Astrocyte (in vitro differentiated cells and primary cell): ENCODE measurements at places on chromosomes 5 and 9. TPM values are rescaled to one million over a fixed set of nuclear protein-coding genes. Genes with fewer than 3 reads are reported as not detected.

GRCh38 chr9:88478246-88478645 lies 56.7 kb upstream of the NXNL2 start:
- DNase-seq: peak; percentile 60

DNA sequence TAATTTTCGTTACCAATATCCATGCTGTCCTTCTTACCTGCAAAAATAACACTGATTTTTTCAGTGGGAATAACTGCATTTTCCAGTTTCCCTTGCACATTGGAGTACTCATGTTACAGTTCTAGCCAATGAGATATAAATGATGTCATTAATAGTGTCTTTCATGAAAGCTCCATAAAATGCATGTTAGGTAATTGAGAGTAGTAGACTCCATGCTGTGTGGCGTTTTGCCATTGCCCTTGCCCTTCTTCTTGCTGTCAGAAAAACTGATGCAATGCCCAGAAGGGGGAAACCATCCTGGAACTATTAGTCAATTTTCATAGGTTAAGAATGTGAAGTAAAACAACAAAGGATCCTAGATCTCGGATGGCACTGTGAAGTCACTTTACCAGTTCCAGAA lies 1765.3 kb downstream of the EFNA5 start:
- no peak for DNase-seq

Gene COMMD10
- total RNA-seq: 18.1 and 18.4 TPM in 2 replicates

DNA sequence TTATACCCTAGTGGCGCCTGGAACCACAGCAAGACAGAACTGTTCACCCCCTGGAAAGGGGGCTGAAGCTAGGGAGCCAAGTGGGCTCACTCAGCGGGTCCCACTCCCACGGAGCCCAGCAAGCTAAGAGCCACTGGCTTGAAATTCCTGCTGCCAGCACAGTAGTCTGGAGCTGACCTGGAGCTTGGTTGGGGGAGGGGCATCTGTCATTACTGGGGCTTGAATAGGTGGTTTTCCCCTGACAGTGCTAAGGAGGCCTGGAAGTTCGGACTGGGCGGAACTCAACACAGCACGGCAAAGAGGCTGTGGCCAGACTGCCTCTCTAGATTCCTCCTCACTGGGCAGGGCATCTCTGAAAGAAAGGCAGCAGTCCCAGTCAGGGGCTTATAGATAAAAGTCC lies 19.5 kb downstream of the BTNL3 start:
- DNase-seq: no peak

DNA sequence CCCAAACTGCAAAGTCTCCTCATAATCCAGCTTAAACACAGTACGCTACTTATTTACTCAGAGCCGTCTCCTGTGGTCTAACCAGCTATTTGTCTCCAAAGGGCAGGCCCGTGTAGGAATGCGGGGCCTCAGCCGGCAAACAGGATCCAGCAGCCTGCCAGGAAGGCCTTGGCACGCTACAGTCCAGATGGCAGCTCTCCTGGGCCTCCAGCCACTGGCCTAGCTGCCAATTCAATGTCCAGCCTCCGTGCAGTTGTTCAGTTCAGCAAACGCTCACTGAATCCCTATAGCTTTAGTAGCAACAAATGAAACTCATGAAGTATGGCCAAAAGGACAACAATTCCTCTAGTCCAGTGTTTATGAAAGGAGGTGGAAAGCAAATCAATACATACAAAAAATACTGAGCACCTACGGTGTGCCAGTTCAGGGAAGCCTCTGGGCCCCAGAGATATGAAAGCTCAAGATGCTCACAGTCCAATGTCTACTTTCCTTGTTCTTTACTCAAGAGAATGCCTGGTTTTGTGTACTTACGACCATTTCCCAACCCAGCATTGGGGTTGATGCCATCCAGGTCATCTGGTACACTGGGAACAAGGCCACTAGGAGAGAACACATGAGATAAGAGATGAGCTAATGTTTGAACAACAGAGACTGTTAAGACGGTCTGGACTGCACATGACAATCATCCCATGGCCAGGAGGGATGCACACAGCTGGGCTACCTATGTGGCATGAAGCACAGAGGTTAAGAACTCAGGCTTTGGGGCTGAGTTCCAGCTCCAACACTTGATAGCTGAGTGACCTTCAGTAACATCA lies 8.3 kb downstream of the CDK5RAP2 start:
- DNase-seq: peak; percentile 91

DNA sequence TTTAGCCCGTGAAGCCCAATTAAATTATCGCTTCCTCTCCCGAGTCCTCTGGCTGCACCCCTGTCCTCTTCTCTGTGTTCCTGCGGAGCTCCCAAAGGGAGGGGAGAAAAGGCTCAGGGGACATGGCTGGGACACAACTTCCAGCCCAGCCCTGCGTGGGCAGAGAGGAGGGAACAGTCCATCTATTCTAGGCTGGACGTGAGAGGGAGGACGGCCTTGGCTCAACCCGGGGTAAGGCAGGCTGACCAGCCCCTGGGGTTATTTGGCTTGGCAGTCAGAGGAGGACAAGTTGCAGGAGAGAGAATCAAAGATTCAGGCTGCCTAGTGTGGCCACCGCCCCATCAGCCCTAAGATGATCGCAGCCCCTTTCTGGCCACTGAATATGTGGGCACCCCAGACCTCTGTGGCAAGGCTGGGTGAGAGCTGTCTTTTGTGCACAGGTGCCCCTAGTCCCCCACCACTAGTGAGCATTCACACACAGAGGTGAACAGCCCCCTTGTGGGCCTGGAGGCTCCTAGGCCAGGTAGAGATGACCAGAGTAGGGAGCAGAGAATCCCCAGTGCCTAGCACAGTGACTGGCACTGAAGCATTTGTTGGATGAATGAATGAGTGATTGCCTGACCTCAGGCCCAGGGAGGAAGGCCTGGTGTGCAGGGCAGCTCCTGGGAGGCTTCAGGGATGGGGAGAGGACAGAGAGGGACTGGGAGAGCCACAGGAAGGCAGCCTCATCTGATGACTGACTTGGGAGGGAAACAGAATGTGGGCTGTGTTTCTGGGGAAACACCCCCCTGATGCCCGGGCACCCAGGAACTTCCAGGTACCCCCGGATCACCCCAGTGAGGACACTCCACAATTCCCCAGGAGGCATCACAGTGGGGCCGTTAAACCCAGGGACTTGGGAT lies 133.9 kb downstream of the C9orf50 start:
- DNase-seq: peak; percentile 46

Gene SLC31A1
- 35.8 and 39.1 TPM in 2 replicates for total RNA-seq

GRCh38 chr9:88143957-88144625 lies 5.8 kb upstream of the SPATA31C2 start:
- DNase-seq: no peak

DNA sequence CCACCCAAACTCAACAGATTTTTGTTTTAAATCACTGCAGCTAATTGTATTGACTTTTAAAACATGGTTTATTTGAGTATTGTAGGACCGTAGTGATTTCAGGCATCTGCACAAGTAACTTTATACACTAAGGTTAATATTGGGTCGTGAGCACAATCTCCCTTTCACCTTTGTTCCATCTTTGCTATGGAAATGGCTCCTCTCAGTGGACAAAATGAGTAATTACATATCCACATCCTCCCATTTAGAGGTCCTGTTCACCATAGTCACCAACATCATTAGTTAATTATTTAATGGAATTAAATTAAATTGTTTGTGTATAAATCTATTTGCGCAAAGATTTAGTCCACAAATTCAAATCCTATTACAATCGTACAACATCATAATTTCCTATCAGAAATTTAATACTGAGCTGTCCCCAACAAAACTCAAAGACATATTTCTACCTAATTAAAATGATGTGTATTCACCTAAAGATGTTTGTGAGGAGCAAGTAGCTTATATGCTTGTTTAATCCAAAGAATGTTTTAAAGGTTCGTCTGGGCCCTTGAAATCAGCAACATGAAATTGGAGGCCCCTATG lies 173.0 kb upstream of the DAPK1 start:
- peak; percentile 26 for DNase-seq

Gene LTC4S
- 1.2 and 1.3 TPM in 2 replicates for total RNA-seq

- DNase-seq: peak; percentile 84
Measured at GRCh38 chr5:79759436-79759835, 69.8 kb downstream of the CMYA5 start.

Gene GLRA1
- not detected in 2 replicates for total RNA-seq

Gene FRMD3
- 0.29 and 0.39 TPM in 2 replicates for total RNA-seq

Gene TNFSF8
- total RNA-seq: not detected in 2 replicates

Gene TCERG1
- 53.1 and 66.0 TPM in 2 replicates for total RNA-seq

DNA sequence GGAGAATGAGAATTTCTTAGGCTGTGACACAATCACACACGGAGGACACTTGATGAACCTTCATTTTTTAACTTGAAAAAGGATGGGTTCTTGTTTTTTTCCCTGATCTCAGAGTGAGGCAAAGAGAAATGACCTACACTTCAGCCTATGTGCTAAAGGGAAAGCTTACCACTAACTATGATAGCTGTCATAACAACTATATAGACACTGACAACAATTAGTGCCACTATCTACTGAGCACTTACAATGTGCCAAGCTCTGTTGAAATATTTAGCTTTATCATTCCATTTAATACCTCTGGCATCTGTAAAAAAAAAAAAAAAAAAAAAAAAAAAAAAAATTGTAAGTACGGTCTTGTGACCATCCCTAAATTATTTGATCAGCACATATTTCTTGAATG lies 135.9 kb upstream of the WWC1 start:
- no peak for DNase-seq

GRCh38 chr5:124277767-124278545 lies 468.5 kb downstream of the ZNF608 start:
- DNase-seq: no peak

DNA sequence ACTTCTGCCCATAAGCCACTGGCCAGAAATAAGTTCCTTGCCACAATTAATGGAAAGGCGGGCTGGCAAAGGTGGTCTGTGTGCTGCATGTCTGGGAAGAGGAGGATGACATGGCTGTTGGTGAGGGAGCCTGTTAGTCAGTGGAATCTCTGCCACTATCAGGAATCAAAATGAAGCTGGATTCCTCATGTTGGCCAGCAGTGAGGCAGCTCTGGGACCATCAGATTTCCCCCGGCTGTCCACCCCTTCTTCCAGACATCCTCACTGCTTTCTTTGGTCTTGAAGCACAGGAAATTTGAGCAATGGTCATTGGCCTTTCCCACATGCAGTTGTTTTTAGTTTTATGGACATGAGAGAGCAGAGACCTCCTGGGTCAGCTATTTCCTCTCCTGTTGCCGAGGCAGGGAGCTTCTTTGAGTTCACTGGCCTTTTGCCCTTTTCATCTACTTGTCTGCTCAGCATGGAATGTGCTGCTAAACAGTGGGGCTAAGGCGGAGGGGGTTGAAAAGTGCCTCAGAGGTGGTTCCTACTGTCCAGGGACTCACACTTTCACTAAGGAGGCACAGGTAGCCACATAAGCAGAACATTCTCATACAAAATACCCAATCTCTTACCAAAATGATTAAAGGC lies 34.8 kb upstream of the NEURL1B start:
- no peak for DNase-seq

Gene CERT1
- total RNA-seq: 29.5 and 29.6 TPM in 2 replicates

DNA sequence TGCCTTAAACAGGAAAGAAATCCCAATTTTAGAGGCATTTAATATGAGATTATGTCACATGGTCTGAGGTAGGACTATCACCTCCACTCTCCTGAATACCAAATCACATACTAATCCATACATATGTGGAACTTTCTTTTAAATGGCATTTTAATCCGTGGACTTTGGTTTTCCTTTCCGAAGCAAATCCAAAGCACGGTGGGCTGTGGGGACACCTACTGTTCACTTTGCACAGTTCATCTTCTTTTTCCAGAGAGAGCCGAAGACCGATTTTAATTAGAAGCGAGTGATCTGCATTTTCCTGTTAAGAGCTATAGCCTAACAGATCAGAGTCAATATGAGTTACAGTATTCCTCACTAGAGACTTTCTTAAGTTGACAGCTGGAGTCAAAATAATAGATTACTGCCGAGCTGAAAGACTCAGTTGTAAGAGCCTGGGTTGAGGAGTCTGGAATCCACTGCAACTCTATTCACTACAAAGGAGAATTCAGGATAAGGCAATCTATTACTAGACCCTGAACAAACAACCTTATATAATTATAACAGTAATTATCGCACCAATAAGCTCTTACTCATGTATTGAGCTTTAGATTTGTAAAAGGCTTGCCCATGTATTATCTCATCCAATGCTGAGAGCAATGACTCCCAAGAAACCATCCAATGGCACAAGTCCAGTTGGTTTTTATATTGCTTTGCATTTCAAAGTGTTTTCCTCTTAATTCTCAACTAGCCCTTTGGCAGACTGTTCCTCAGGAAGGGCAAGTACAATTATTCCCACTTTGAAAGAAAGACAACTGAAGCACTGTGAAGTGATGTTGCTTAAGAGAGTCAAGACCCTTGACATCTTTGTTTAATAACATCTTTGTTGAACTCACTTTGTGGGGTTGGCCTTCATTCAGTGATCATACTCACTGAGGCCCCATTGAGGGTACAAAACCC lies 144.7 kb downstream of the TRPM6 start:
- peak; percentile 10 for DNase-seq

Gene PCDHGA8
- total RNA-seq: 1.0 and 1.2 TPM in 2 replicates

Gene TTLL11
- total RNA-seq: 6.6 and 6.9 TPM in 2 replicates

Gene INSL6
- not detected in 2 replicates for total RNA-seq

DNA sequence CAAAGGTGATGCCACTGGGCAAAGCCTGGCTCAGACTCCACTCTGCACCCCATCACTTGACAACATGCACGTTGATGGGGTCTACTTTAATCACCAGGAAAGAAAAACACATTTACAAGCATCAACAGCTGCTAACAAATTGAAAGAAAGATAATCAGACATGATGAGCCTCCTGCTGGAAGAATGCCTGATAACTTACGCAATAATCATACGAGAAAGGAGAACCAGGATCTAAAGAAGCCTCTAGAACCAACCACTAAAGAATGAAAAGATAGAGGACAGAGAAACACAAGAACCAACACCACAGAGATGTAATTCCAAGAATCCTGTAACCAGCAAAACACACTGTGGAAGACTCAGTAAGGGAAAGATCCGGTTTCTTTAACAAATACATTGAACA lies 120.3 kb upstream of the ICE1 start:
- no peak for DNase-seq

- peak; percentile 16 for DNase-seq
Measured at GRCh38 chr5:73812962-73813588, 187.1 kb downstream of the ARHGEF28 start.

Gene SLC34A3
- 0.09 TPM in 1 of 2 replicates, not detected in the other for total RNA-seq

GRCh38 chr9:120532891-120533290 lies 47.1 kb downstream of the CDK5RAP2 start:
- no peak for DNase-seq
